ENCODE measurements at places on chromosomes 2 and 18. TPM values are rescaled to one million over a fixed set of nuclear protein-coding genes. Genes with fewer than 3 reads are reported as not detected.

DNA sequence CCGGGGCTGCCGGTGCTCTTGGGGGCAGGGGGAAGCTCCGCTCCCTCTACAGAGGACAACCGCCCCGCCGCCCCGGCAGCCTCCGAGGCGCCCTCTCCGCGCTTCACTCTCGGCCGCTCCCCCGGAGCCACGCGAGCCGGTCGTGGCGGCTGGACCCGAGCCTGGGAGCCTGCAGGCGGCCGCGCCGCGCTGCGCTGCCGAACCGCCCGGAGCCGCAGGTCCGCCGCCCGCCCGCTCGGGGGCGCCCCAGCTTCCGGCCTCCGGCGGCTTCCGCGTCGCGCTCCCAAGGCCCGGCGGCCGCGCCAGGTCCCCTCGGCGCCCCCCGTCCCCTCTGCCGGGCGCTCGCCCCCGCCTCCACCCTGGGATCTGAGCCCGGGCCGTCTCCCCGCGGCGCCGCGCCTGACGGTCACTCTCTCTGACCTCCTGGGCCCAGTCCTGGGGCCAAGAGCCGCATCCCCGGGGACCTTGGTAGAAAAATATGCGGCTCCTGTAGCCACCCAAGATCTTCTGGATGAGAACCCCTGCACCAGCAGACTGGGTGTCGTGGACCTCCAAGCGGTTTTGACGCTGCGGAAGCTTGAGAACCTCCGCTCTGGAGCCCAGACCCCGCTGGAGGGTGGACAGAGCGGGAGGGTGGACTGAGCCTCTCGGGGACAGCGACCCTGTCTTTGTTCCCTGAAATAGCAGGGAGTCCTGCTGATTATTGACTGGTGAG, 44.3 kb downstream of the SERTAD2 start:
- no peaks in the 10 kb centered on the region for H3K27me3 ChIP-seq
- DNase-seq: peak; percentile 60
- H3K4me3 ChIP-seq: peak overlapping the region; percentile 60
- H3K4me1 ChIP-seq: peaks cover 22% of the 10 kb centered on the region
- H3K27ac ChIP-seq: peak overlapping the region; percentile 59
- H3K36me3 ChIP-seq: no peaks in the 10 kb centered on the region

DNA sequence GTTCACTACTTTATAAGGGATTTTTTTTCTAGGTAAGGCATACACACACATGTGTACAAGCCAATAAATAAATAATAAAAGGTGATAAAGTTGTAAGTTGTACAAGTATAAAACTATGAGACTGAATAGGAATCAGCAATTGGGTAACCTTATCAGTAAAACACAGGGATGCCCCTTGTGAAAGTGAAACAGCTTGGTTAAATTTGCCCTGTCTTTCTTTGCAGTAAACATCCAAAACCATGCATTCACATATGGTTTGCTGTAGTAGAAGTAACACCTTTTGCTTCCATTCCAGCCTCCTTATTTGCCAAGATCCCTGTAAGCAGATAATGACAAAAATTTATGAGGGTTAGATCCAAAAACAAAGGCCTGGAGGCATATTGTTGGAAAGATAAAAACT, 44.3 kb upstream of the NEUROD1 start:
- no peak overlapping the region for H3K27ac ChIP-seq
- DNase-seq: no peak
- no peaks in the 10 kb centered on the region for H3K36me3 ChIP-seq
- peaks cover 12% of the 10 kb centered on the region for H3K27me3 ChIP-seq
- no peaks in the 10 kb centered on the region for H3K4me1 ChIP-seq

- H3K27ac ChIP-seq: peak overlapping the region; percentile 91
- peak overlapping the region; percentile 65 for H3K4me3 ChIP-seq
- peaks cover 50% of the 10 kb centered on the region for H3K4me1 ChIP-seq
These were observed 12.0 kb downstream of the STK17B start for GRCh38 chr2:196159221-196159892.

- DNase-seq: no peak
- H3K27me3 ChIP-seq: no peaks in the 10 kb centered on the region
- peaks cover 84% of the 10 kb centered on the region for H3K4me1 ChIP-seq
- H3K27ac ChIP-seq: peak overlapping the region; percentile 90
- peak overlapping the region; percentile 43 for H3K4me3 ChIP-seq
- peaks cover 45% of the 10 kb centered on the region for H3K36me3 ChIP-seq
These were observed 48.8 kb downstream of the ANKRD44 start for GRCh38 chr2:197261808-197262226.

GRCh38 chr18:58493516-58494253, 135.2 kb downstream of the ALPK2 start:
- H3K4me1 ChIP-seq: peaks cover 6% of the 10 kb centered on the region
- no peaks in the 10 kb centered on the region for H3K36me3 ChIP-seq
- DNase-seq: peak; percentile 82
- no peak overlapping the region for H3K4me3 ChIP-seq

- H3K27me3 ChIP-seq: peaks cover 16% of the 10 kb centered on the region
- no peak overlapping the region for H3K27ac ChIP-seq
- H3K36me3 ChIP-seq: no peaks in the 10 kb centered on the region
- no peak for DNase-seq
- H3K4me3 ChIP-seq: no peak overlapping the region
- no peaks in the 10 kb centered on the region for H3K4me1 ChIP-seq
These were observed 7.2 kb downstream of the RND3 start for GRCh38 chr2:150480241-150480640.

GRCh38 chr2:233051241-233052149, 8.6 kb upstream of the INPP5D start:
- no peak for DNase-seq
- H3K27me3 ChIP-seq: peaks cover 3% of the 10 kb centered on the region
- no peak overlapping the region for H3K27ac ChIP-seq
- H3K36me3 ChIP-seq: no peaks in the 10 kb centered on the region
- peaks cover 5% of the 10 kb centered on the region for H3K4me1 ChIP-seq
- H3K4me3 ChIP-seq: no peak overlapping the region

CMPK2 gene
- total RNA-seq: 3.2 TPM

KATNAL2 gene
- total RNA-seq: 0.58 TPM

- H3K36me3 ChIP-seq: no peaks in the 10 kb centered on the region
- H3K27me3 ChIP-seq: no peaks in the 10 kb centered on the region
- no peak overlapping the region for H3K27ac ChIP-seq
- no peak for DNase-seq
- no peaks in the 10 kb centered on the region for H3K4me1 ChIP-seq
These were observed 290.2 kb downstream of the PRKCE start for GRCh38 chr2:45941531-45942236.

DNA sequence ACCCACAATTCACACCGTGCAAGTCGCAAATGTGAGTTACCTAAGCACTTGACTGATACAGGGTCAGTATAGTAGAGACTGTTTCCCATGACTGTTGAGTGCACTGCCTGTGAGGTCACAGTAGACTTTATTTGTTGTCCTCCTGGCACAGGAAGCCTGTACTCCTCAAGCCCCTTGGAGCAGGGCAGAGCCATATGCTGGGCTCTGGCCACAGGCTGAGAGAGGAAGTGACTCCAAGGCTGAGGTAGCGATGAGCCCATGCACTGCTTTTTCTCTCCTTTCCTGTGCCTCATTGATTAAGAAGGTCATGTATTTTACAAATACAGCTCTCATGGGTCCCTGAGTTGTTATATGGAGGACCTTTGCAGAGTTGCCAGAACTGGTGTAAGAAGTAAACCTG, 287.7 kb downstream of the SRBD1 start:
- H3K27ac ChIP-seq: no peak overlapping the region
- H3K4me1 ChIP-seq: no peaks in the 10 kb centered on the region
- H3K36me3 ChIP-seq: no peaks in the 10 kb centered on the region

- H3K4me1 ChIP-seq: peaks cover 67% of the 10 kb centered on the region
- H3K27ac ChIP-seq: no peak overlapping the region
- peaks cover 22% of the 10 kb centered on the region for H3K36me3 ChIP-seq
- no peak for DNase-seq
- no peak overlapping the region for H3K4me3 ChIP-seq
These were observed 821.4 kb downstream of the RNF144A start for GRCh38 chr2:7738596-7738995.

GRCh38 chr2:189095101-189095500, 84.5 kb downstream of the COL5A2 start:
- H3K27ac ChIP-seq: no peak overlapping the region
- no peaks in the 10 kb centered on the region for H3K36me3 ChIP-seq
- H3K27me3 ChIP-seq: no peaks in the 10 kb centered on the region
- peaks cover 2% of the 10 kb centered on the region for H3K4me1 ChIP-seq

GRCh38 chr2:40370007-40370395, 81.9 kb downstream of the SLC8A1 start:
- DNase-seq: peak; percentile 28
- H3K36me3 ChIP-seq: no peaks in the 10 kb centered on the region
- no peaks in the 10 kb centered on the region for H3K4me1 ChIP-seq
- H3K4me3 ChIP-seq: no peak overlapping the region

- no peak overlapping the region for H3K27ac ChIP-seq
- H3K4me3 ChIP-seq: no peak overlapping the region
- no peaks in the 10 kb centered on the region for H3K27me3 ChIP-seq
- no peaks in the 10 kb centered on the region for H3K36me3 ChIP-seq
- no peaks in the 10 kb centered on the region for H3K4me1 ChIP-seq
These were observed 21.0 kb downstream of the MERTK start for GRCh38 chr2:111919365-111919764.

DNA sequence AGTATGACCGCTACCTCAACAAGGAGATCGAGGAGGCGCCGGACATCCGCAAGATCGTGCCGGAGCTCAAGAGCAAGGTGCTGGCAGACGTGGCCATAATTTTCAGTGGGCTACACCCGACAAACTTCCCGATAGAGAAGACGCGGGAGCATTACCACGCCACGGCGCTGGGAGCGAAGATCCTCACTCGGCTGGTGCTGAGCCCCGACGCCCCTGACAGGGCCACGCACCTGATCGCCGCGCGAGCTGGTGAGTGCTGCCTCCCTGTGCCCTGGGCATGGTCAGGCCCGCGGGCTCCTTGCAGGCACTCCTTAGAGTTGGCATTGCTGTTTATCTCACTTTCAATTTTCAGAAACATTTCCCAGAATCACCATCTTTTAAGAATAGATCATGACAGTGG, 35.7 kb downstream of the CTDP1 start:
- DNase-seq: no peak
- no peak overlapping the region for H3K4me3 ChIP-seq
- H3K36me3 ChIP-seq: peaks cover 43% of the 10 kb centered on the region

GRCh38 chr2:7685342-7686015, 768.3 kb downstream of the RNF144A start:
- H3K4me3 ChIP-seq: no peak overlapping the region
- H3K27ac ChIP-seq: no peak overlapping the region
- H3K36me3 ChIP-seq: no peaks in the 10 kb centered on the region
- H3K27me3 ChIP-seq: no peaks in the 10 kb centered on the region
- no peak for DNase-seq

DNA sequence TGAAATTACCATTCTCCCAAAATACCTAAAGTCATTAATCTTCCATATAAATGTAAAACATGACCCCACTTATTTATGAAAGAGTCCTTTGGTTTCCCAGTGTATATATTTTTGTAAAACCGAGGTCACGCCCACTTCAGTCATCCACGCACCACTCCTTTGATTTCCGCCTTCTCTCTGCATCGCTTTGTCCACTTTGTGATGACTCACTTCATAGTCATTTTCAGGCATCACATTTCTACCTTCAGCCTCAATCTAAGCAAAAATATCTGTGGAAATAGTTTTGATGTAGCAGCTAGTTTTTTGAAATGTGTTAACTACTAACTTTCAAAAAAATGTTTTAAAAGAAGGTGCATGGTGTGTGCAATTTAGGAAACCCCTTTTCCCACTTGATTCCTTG, 793.5 kb upstream of the SOX11 start:
- H3K4me1 ChIP-seq: no peaks in the 10 kb centered on the region
- no peaks in the 10 kb centered on the region for H3K27me3 ChIP-seq
- H3K27ac ChIP-seq: no peak overlapping the region
- H3K36me3 ChIP-seq: no peaks in the 10 kb centered on the region
- DNase-seq: no peak
- H3K4me3 ChIP-seq: no peak overlapping the region

- peaks cover 54% of the 10 kb centered on the region for H3K4me1 ChIP-seq
- peaks cover 31% of the 10 kb centered on the region for H3K36me3 ChIP-seq
- DNase-seq: no peak
- no peak overlapping the region for H3K27ac ChIP-seq
- H3K4me3 ChIP-seq: no peak overlapping the region
These were observed 58.5 kb downstream of the INPP5D start for GRCh38 chr2:233118648-233119000.

CYBRD1 gene
- total RNA-seq: 0.79 TPM

DNA sequence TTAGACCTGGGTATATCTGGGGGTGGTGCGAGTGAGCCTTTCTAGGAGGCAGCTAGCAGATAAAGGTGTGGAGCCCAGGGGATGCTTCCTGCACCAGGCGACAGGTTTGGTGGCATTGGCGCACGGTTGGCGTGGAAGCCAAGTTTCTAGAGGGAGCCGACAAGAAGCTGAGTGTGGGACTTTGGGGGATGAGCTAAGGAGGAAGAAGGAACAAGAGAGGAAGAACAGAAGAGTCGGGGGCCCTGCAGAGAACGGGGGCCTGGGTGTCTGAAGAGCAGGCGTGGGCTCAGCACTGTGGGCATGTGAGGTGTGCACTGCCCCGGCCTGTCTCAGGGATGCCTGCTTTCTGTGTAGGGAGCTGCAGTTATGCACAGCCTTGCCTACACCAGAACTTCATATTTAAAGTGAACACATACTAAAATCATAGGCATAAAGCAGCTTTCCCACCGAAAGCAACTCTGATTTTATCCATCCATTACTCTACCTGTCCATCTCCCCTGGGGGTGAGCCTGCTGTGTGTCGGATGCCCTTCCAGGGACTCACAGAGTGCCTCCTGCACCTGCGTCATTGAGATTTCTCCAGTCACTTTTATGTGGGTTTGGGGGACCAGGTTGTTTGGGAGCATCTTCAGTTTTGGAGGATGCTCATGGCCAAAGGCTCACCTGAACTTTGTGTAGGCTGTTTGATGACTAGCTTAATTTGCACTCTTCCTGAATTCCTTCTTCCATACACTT, 149.7 kb downstream of the LDLRAD4 start:
- H3K36me3 ChIP-seq: no peaks in the 10 kb centered on the region
- H3K4me3 ChIP-seq: no peak overlapping the region
- H3K27me3 ChIP-seq: no peaks in the 10 kb centered on the region
- no peak overlapping the region for H3K27ac ChIP-seq

AKAIN1 gene
- not detected for total RNA-seq

DPYSL5 gene
- not detected for total RNA-seq

- H3K27ac ChIP-seq: no peak overlapping the region
- H3K36me3 ChIP-seq: peaks cover 66% of the 10 kb centered on the region
- no peak for DNase-seq
- H3K4me3 ChIP-seq: no peak overlapping the region
- no peaks in the 10 kb centered on the region for H3K27me3 ChIP-seq
These were observed 32.5 kb downstream of the POLR1A start for GRCh38 chr2:86073225-86073624.

GPR17 gene
- total RNA-seq: not detected

DNA sequence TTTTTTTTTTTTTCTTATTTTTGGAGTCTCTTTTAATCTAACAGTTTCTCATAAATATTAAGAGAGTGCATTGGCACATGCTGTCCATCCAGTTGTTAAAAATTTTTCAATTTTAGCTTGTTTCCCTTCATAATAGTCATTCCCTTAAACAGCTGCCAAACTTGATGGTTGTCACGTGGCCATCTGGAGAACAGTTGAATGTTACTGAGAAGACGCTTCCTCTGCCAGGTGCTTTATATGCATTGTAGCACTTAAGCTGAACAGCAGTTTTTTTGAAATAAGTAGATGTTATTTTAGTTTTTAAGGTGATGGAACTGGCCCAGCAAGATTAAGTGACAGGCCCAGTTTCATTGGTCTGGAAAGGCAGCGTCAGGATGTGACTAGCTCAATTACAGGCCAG, 3.3 kb downstream of the SMARCAL1 start:
- H3K4me1 ChIP-seq: peaks cover 18% of the 10 kb centered on the region
- no peak for DNase-seq
- no peaks in the 10 kb centered on the region for H3K27me3 ChIP-seq
- no peak overlapping the region for H3K27ac ChIP-seq
- H3K36me3 ChIP-seq: peaks cover 30% of the 10 kb centered on the region

CD8B2 gene
- 3.9 TPM for total RNA-seq
